Activated CD8-positive, alpha-beta memory T cell treated with anti-CD3 and anti-CD28 coated beads for 1 hour (primary cell): ENCODE measurements at places on chromosomes 4 and X.

DNA sequence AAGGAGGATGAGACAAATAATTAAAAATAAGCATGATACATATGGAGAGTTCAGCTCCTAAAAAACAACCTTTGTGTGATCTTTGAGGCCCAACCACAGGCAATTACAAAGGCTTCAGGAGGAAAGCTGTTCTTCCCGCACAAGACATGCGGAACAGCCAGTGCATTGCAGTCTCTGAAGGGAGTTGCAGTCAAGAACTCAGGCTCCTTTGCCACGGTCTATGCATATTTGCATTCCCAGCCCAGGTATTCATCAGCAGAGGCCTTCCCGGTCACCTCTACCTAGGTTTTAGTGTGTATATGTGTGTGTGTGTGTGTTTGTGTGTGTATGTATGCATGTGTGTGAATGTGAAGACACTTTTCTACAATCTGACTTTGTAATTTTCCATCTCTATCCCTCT lies 600.6 kb upstream of the PCDH10 start:
- no peak for DNase-seq

DNA sequence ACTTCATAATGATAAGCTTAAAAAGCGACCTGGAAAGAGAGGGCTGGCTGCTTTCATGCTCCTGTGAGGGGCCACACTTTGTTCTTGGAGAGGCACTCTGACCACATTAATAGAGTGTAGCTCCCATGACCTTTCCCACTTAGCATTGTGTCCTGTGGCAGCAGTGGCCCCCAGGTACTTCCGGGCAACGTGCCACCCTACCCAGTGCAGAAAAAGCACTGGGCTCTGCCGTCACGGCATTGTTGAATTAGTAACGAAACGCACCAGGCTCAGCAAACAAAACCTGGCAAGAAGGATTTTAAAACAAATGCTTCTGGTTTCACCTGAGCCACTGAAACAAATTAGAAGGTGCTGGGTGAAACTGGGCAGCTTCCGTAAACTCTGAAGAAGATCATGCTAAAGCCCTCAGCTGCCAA lies 5.4 kb upstream of the SORBS2 start:
- DNase-seq: no peak

DNA sequence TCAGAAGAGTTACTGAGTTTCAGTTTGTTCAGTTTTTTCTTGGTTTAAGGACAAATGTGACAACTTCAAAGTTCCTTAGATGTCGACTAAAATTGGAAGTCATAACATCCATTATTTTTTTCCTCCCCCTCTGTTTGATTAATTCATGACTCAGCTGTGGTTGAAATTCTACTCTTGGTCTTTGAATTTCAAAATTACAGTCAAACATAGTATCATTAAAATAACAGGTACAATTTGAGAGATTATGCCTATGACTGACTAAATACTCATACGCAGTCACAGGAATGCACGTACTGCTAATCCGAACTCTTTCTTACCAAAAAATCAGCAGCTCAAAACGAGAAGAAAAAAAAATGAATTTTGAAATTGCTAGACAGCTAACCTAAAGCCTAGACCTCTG lies 1434.8 kb downstream of the RAPGEF2 start:
- DNase-seq: no peak

GRCh38 chr4:108849611-108850168 lies 86.8 kb upstream of the ETNPPL start:
- DNase-seq: no peak

DNA sequence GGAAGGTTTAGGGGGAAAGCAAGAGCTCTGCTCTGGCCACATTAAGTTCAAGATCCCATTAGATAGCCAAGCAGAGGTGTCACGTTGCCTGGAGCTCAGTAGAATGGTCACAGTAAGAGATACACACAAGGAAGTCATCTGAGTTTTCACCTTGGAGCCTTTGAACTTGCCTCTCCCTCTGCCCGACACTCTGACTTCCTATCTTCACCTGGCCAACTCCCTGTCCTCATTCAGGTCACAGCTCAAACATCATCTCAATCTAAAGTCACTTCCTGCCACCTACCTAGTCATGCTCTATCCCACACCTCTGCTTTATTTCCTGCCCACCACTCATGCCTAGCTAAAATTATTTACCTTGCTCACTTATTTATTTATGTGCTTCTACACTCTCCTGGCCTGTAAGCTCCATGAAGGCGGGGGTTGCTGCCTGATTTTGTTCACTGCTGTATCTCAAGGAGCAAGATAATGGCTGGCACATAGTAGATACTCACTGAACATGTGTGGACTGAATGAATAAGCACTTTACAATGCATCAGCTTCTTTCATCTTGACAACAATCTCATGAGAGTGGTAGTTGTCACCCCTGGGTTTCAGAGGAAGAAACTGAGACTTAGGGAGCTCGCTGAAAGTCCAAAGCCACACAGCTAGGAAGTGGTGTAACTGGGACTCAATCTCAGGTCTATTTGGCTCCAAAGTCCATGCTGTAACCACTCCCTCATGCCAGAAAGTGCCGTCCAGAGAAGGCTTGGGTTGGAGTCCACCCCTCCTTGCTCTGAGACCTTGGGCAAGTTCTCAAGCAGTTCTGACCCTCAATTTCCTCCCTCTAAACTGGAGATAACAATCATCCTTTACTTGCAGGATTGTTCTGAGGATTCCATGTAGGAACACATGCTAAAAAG lies 40.3 kb downstream of the EFNB1 start:
- DNase-seq: no peak

DNA sequence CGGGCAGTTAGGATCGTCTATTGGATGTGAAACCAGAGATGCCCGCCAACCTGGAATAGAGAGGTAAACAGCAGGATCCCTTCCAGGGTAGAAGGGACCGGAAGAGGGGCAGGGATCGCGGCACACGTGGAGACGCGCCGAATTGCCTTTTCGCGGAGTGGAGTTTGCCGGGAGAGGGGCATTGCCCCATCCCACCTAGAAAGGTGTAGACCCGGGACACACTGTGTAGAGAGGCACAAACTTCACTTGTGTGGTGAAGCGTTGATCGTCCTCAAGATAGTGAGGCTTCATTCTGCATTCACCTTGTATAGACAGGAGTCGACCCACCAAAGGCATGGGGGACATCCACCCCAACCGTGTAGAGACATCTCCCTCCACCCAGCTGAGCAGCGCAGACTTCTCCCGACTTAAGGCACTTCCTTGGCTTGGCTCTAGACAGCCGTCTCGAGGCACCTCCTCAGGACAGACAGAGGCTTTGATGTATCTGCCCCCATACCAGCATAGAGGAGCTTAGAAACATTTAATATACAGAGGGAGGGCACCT lies 410 bp downstream of the GNL3L start:
- DNase-seq: no peak

DNA sequence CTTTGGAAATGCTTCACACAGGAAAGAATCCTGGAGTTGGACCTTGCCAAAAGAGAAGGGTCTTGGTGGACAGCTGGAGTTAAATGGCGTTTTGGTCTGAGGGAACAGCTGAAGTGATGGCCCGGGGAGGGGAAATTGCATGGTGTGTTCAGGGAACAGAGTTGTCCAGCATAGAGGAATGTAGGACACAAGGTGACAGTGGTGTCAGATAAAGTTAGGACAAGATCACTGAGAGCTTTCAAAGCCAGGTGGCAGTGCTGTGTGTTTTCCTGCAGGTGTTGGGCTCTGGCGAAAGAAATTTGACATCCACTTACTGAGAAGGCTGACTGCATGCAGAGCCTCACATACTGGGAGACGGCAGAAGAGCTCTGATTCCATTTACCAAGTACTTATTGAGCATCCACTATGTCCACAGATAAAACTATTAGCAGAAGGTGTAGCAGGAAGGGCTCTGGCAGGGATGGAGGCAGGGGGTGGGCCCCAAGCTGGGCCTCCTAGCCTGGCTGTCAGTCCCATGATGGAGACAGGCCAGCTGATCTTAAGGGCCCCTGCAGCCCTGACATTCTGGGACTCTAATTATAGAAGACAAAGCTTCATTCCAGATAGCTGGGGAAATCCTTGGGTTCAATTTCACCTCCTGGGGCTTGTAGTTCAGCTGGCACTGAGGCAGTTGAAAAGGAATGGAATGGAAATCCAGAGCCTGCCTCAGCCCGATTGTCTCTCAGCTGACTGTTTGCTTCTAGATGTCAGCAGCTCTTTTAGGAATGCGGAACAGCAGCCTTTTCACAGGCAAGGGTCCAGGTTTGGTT lies 150.2 kb upstream of the MAMLD1 start:
- no peak for DNase-seq

GRCh38 chr4:1411436-1412375 lies 5.5 kb upstream of the NKX1-1 start:
- no peak for DNase-seq

GRCh38 chrX:109485470-109486340 lies 3.8 kb upstream of the GUCY2F start:
- DNase-seq: no peak

DNA sequence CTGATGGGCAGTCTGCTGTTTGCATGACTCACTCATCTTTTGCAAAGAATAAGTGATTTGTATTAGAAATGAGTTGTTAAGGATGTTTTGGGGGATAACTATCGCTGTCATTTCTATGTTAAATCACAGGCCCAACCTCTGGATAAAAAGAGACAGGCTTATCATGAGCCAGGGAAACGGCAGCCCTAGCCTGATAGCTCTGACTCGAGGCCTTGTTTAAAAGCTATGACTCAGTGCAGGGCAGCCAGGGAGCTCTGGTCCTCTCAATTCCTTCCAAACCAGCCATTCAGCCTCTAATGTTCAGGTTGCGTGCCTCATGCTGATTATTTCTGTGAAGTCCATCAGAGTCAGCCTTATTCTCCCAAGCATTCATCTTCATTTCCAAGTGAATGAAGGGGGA lies 305.9 kb upstream of the HAND2 start:
- no peak for DNase-seq

DNA sequence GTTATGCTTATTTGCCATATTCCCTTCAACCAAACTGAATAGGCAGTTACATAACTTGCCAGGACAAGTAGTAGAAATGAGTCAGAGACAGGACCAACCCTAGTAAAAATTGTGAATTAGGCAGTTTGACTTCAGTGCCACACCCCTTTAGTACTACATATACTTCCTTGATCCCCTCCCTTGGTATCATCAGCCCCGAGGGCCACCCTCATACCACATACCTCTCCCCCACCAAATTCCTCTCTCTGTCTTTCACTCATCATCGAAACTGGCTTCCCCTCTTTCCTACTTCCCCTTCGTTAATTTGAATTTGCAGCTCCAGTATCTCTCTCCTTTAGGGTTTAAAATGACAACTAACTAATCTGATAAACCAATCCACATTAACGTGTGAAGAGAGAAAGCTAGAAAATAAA lies 7.9 kb upstream of the PTPN13 start:
- DNase-seq: no peak

DNA sequence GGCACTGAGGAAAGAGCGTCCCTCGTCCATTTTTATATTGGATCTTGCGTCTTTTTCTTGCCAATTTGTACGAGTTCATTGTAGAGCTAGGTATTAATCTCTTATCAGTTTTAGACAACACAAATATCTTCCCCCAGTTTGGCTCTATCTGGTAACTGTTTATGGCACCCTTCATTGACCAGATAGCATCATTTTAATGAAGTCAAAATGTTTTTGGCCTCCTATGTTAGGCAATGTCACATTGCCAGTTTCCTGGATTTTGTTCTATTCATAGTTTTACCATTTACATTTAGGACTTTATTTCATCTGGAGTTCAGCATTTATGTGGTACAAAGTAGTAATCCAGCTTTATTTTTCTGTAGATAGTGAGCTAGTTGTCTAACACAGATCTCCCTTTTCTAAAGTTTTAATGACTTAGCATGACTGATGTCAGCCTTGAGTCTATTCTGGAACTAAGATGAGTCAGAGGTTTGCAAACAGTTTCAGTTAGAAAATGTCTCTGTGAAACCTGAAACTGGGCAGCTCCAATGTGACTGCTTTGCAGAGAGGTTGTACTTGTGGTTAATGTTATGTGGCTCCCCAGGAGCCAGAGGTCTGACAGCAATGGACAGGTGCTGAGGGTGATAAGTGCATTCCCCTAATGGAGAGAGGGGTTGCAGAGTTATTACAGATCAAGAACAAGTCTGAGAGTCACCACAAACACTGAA lies 5.3 kb upstream of the STBD1 start:
- no peak for DNase-seq

DNA sequence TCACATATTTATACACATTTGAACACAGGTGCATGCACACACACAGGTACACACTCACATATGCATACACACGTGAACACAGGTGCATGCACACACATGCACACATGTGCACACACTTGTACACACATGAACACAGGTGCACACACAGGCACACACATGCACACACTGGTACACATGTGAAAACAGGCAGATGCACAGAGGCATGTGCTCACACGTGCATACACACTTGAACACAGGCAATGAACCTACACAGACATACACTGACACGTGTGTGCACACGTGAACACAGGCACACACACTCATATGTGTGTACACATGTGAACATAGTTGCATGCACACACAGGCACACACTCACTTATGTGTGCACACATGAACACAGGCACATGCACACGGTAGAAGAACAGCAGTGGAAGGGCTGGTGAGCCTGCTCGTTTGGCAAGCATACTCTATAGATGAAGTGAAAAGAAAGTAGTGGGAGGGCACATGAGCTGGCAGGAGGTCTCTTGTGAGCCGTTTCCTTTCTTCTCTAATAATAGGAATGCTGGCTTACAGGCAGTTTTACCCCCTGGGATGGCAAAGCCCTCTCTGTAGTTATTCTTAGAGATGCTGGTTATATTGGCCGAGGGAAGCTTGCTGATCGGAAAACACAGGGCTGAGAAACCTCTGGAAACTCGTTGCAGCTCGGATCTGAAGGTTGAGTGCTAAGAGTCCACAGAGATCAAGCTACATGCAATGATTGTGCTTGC lies 279.6 kb upstream of the CLNK start:
- no peak for DNase-seq

DNA sequence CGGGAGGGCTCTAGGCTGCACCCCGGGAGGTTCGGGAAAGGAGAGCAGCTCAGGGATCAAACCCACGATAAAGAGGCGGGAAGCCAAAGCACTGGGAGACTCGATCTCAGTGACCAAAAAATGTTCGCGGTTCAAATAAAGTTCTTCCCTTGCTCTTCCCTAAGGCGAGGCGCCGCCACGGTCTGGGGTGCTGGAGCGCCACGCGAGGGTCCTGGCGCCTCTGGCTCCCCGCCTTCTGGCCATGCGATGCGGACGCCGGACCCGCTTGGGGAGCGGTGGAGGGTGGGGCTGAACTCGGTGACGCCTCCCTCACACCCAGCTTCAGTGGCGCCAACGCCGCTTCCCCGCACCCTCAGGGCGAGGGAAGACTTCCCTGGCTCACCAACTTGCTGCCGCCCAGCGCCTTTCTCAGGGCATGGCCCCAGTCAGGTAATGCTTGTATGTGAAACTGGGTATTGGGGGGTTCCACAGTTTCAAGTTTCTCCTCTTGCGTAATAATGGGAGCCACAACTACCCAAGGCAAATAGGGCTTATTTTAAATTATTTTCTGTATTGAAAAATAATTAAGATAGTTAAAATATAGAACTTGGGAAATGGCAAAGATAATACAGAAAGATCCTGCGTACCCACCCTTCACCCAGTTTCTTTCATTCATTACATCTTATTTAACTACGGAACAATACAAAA lies at the start of gene QRFPR:
TSS of gene QRFPR (minus strand) at position 243 of the 687 bp plus-strand sequence. CDS start 371 bp downstream, outside the sequence.
- no peak for DNase-seq

DNA sequence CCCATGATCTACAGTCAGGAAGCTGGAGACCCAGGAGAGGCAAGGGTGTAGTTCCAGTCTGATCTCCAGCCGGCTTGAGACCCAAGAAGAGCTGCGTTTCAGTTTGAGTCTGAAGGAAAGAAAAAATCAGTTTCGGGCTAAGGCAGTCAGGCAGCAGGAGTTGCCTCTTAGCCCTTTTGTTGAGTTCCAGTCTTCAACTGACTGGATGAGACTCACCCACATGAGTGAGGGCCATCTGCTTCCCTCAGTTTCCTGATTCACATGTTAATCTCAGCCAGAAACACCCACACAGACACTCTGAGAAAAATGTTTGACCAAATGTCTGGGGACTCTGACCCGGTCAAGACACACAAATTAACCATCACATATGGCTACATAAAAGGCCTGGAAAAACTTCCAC lies 73.6 kb upstream of the ELOVL6 start:
- DNase-seq: no peak
